Activated T-helper 2 cell treated with anti-CD3 and anti-CD28 coated beads, Interferon-gamma antibody, Interleukin-2, Interleukin-4, amounts not matched to agents 10 μg/mL and 5 μg/mL and 100 μg/mL, durations not matched to agents 14 hours and 24 hours and 36 hours (primary cell): ENCODE measurements at places on chromosomes 4 and X. TPM values are rescaled to one million over a fixed set of nuclear protein-coding genes. Genes with fewer than 3 reads are reported as not detected.

WAS gene
- 117 and 120 TPM in 2 replicates for total RNA-seq

FGA gene
- total RNA-seq = not detected in 2 replicates

KCND1 gene
- 2.9 and 3.3 TPM in 2 replicates for total RNA-seq

NPY5R gene
- total RNA-seq = not detected in 2 replicates

DCTD gene
- total RNA-seq = 121 and 133 TPM in 2 replicates

- DNase-seq = no peak
Observed at GRCh38 chr4:33722254-33722653, 2522.1 kb downstream of the ARAP2 start.

- no peak for DNase-seq
Observed at GRCh38 chr4:133969202-133969848, 232.3 kb downstream of the PABPC4L start.

DNA sequence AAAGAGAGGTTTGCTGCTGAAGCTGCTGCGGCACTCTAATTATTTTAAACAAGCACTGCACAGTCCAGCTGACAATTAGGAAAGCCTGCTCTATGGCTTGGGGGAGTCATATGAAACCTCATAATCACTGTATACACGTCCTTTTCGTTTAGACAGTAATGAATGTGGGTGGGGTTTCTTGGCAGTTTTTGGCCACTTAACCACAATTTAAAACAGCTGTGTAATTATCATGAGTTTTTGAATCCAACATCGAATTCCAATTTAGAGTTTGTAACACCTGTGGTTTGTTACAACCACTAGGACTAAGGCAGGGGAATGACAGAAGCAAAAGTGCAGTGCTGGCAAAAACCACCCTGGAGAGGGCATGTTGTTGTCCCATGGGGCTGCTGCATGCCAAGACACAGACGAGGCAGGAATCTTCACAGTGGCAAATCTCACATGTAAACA, 99.5 kb downstream of the CXXC4 start:
- no peak for DNase-seq

DNA sequence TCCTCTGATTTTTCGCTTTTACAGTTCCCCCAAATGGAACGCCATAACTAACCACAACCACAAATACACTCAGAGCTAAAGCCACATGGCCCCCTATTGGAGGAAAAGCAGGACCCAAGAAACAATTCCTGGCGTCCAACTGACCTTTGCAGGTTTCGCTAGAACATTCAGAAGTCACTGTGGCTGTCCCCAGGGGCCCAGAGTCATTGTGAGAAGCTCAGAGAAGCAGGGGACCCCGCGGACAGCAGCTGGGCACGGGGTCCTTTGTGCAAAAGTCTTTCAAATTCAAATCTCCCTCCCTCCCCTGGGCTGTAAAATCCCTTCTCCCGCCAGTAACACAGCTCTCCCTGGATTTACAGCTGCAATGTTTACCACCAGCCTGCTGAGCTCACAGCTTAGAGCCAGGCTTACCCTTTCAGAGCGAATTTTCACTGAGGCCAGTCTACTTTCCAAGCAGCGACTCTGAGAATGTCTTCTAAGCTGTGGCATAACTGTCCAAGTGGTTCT, 214.8 kb downstream of the CRLF2 start:
- DNase-seq = no peak

GRCh38 chr4:73674451-73674919, 54.2 kb upstream of the RASSF6 start:
- DNase-seq = no peak

GRCh38 chr4:2583517-2583916, 47.1 kb downstream of the FAM193A start:
- DNase-seq = no peak

DNA sequence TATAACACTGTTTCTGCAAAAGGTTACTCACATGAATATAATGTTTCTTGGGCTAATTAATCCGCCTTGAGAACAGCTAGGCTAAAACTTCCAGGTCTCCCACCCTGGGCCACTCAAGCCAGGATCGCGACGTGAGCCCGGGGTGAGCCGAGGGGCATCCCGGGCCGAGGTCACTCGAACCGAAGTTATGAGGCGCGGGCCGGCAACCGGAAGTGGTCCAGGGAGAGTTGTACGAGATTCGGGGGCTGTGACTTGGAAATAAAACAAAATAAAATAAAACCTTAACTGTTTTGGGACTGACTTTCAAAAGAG, 317 bp downstream of the CMC4 start:
- DNase-seq = no peak

DNA sequence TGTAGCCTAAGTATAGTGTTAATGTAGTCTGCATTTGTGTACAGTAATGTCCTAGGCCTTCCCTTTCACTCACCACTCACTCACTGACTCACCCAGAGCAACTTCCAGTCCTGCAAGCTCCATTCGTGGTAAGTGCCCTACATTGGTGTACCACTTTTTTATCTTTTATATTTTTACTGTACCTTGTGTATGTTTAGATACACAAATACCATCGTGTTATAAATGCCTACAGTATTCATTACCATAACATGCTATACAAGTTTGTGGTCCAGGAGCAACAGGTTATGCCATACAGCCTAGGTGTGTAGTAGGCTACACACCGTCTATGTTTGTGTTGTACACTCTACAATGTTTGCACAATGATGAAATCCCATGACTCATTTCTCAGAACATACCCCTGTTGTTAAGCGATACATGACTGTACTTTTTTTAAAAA, 15.4 kb downstream of the TSPAN5 start:
- no peak for DNase-seq

GRCh38 chrX:5852941-5853340, 375.7 kb downstream of the NLGN4X start:
- DNase-seq = no peak

DNA sequence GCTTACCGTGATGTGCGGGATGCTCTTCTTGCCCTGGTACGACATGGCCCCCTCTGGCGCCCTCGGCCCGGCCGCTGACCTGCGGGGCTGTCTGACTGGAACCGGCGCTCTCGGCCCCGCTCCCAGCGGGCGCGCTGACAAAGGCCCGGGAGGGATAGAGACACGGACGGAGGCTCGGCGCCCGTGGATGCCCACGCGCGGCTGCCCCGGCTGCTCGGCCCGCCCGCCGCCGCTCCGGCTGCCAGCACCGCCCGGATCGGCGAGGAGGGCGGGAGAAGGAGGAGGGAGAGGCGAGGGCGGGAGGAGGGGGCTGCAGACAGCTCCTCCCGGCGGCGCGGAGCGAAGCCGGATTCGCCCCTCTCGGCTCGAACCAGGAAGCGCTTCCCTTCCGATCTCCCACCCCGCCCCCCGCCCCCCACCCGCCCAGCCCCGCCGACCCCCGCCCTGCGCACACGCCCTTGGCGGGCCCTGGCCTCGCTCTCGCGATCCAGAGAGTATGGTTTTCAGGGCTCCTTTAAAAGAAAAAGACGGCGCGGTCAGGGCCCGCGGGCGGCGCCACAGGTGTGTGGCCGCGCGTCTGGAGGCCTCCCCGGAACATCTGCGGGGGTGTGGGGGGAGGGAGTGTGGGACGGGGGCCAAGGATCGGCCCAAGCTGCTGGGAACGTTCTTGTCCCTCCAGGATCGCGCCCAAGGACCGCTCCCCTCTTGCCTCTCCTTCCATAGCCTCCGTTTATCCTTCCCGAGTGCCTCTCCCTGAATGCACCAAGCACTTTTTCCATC, 4.5 kb downstream of the CRMP1 start:
- no peak for DNase-seq

DNA sequence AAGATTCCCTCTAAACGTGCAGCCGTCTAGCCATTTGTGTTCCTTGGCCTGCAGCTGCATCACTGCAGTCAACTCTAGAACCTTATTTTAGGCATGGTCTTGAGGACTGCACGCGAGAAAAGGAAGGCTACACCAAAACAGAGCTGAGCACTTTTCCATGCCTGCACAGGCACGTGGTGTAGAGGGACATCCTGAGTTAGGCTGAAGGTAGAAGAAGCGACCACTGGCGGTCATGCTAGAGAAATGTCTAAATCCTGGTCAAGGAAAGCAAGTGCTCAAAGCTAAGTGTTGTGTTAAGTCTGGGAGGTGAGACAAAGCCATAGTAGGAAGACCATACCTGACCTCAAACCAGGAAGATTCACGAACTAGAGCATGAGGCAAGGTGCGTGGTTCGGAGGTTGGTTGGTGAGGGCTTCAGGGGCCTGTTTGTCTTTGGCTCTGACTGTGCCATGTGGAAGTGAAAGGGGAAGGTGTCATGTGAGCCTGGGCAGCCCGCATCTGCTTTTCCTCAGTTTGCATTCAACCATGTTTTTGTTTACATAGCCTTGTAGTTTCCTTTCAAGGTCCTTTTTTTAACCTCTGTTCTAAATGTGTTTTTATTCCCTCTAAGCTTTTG, 203.8 kb downstream of the AASDH start:
- DNase-seq = no peak

DNA sequence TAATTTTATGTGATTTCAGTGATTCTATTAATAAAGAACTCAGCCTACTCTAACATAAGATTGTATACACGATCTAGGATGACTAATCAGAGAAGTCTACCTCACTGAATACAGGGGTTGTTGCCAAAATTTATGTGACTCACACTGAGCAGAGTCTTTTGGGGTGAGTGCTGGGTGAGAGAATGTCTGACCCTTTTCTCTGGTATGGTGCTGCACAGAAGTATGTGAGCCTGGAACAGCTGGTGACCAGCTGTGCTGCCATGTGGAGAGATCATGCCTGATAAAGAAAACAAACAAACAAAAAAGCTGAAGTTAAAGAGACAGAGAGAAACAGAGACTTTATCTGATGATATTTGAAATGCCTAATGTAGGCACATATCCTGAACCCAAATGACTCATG, 618.1 kb upstream of the GRIA3 start:
- DNase-seq = no peak

- no peak for DNase-seq
Observed at GRCh38 chrX:16783452-16783851, 2.8 kb upstream of the TXLNG start.

GRCh38 chrX:46306103-46306502, 239.1 kb downstream of the ZNF674 start:
- no peak for DNase-seq

DNA sequence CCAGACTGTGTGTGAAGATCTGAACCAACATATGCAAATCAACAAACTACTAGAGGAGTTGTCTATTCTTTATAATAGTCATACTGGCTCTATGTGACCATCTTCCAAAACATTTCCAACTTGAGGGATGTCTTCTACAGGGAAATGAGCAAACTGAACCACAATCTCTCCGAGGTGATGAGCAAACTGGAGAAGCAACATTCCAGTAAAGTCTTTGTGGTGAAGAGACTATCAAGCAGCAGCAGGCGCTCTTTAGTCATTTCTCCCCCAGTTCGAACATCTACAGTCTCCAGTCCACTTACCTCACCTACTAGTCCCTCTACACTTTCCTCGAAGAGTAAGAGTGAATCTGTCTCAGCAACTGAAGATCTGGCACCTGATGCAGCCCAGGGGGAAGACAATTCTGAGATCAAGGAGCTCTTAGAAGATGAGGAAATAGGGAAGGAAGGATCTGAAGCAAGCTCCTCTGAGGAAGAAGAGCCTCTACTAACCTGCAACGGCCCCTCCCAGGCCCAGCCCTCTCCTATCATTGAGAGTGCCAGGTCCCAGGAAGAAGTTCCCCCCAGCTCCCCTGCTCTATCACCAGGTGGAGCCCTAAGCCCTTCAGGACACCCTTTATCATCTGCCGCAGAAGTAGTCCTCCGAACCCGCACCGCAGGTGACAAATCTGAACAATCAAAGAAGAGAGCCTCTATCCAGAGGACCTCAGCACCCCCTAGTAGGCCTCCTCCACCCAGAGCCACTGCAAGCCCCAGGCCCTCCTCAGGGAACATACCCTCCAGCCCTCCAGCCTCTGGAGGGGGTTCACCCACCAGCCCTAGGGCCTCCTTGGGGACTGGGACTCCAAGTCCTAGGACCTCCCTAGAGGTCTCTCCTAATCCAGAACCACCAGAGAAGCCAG, 98.1 kb downstream of the HNRNPD start:
- DNase-seq = no peak

GRCh38 chr4:174910271-174910670, 7.9 kb upstream of the ADAM29 start:
- DNase-seq = no peak

DNA sequence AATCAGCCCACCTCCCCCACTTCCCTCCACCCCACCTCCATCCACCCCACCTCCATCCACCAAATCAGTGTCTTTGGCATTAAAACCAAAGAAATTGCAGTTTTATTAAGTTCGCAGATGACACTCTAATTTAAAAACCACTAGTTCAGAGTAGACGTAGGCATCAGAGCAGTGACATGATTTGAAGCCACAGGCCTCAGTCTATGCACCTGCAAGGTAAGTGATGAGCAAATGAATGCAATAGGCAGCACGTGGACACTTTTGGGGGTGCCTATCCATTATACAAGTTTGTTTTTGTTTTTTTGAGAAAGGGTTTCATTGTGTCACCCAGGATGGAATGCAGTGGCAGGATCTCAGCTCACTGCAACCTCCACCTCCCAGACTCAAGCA, 88.0 kb upstream of the TRIM2 start:
- DNase-seq = no peak

GRCh38 chrX:119230850-119231249, 5.2 kb upstream of the PGRMC1 start:
- no peak for DNase-seq

DNA sequence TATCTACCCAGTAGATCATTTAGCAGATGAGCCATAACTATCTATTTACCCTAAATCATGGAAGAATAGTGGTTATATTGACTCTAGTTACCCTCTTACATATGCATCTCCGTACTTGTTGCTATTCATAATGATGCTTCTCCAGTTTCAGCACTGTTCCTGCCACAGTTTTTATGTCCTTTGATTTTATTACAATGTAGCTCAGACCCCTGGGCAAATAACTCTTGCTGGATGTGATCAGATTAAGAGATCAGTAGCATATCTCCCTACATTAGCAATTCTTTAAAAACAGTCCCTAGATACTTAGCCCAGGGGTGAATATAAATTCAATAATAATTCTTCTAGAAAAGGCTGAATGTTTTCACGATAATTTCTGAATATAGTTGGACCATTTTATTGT, 696.5 kb downstream of the ADGRL3 start:
- no peak for DNase-seq
